ENCODE measurements at places on chromosomes 2 and 18.

GRCh38 chr2:111948832-111949231, 50.4 kb downstream of the MERTK start:
- DNase-seq, result no peak

DNA sequence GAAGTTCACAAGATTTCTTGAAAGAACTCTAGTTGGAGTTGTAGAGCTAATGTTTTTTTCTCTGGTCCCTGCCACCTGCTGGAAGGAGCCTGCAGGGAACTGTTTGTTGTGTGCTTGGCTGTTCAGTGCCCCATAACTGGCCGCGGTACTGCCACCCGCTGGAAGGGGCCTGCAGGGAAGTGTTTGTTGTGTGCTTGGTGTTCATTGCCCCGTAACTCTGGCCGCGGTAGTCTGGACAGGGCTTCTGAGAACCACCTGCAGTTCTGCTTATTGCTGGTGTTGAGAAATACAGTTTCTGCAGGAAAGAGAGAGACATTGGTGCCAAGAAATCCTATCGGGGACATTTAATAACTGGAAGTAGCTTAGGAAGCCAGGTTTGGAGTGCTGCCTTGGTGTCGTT, 58.1 kb downstream of the AGAP1 start:
- DNase-seq, result no peak

DNA sequence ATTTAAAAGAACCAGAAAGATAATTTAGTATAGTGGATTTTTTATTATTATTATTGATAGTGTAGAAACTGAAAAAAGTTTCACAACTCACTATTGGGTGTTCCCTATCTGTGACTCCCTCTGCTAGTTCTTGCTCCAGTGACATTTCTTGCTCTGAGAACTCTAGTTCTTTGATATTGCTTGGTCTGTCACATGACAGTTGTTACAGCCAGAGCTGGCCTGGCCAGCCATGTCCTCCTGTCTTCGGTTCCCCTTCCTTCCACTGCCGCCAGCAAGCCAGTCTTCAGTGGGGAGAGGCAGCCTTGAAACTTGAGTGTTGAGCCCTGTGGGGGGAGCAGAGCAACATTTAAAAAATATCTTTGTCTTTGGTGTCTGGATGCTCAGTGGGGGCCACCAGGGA, 7.6 kb upstream of the THOC1 start:
- DNase-seq, result no peak

GRCh38 chr2:196404276-196404675, 232.9 kb upstream of the STK17B start:
- DNase-seq, result no peak

GRCh38 chr18:62384610-62385097, 59.5 kb downstream of the TNFRSF11A start:
- no peak for DNase-seq

DNA sequence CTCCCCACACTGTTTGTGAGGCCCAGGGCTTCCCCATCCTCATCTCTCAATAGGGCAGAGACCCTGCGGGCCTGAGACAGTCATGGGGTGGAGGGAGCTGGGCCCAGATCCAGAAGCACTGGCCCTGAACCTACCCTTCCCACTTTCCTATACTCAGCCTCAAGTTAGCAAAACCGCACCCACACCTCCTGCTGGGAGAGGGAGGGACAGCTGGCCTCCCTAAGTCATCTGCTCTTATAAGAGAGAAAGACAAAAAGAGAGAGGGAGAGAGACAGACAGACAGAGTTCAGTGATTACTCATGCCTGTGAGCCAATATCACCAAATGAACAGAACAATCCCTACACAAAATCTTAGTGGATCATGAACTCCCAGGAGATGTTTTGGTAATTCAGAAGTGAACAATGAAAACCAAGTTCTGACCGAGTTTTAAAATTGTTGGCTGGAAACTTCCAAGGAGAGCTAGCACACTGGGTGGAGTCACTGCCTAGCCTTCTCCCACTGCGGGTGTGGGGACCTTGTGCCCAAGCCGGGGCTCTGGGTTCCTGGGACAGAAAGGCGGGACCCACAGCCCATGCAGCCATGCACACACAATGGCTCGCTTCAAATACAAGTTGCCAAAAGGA, 130.5 kb downstream of the PXDN start:
- no peak for DNase-seq

DNA sequence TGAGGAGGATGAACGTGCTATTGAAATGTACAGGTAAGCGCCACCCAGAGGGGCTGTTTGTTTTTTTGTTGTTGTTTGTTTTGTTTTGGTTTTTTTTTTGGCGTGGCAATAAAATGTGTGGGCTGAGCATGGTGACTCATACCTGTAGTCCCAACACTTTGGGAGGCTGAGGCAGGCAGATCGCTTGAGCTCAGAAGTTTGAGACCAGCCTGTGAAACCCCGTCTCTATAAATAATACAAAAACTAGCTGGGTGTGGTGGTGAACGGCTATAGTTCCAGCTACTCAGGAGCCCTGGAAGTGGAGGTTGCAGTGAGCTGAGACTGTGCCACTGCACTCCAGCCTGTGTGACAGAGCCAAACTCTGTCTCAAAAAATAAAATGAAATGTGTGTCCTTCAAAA, 6.2 kb downstream of the PDCL3 start:
- DNase-seq, result no peak

DNA sequence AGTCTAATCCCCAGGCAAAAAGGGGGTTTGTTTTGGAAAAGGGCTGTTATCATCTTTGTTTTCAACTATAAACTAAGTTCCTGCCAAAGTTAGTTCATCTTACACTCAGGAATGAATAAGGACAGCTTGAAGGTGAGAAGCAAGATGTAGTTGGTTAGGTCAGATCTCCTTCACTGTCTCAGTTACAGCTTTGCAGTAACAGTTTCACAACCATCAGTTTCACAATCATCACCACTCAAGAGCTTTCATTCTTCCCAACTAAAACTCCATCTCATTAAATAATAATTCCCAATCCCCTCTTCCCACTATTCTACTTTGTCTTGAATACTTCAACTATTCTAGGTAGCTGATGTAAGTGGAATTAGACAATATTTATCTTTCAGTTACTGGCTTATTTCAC, 200.9 kb downstream of the NYAP2 start:
- DNase-seq, result no peak

GRCh38 chr2:24871852-24872333, 48.1 kb downstream of the ADCY3 start:
- no peak for DNase-seq

DNA sequence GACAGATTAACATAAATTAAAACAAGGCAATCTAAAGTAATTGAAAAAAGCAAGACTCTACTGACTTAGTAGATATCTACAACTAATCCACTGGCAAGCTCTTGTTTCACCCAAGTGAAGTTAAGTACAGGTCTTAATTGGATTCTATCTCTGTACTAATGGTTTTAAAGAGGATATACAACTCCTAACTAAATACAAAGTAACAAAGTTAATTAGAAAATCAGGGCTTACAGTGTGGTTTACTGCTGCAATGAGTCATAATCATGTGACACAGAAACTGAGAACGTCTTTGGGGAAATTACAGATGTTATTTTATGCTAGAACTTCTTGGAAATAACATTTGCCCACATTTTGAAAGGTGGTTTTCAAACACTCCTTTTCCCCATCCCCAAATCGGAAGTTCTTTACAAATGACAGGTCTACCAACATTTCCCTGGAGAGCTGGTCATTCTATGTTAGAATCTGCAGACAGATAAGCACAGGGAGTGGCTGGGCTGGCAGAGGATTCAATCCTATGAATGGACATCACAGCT, 245.3 kb downstream of the STK39 start:
- DNase-seq, result no peak

DNA sequence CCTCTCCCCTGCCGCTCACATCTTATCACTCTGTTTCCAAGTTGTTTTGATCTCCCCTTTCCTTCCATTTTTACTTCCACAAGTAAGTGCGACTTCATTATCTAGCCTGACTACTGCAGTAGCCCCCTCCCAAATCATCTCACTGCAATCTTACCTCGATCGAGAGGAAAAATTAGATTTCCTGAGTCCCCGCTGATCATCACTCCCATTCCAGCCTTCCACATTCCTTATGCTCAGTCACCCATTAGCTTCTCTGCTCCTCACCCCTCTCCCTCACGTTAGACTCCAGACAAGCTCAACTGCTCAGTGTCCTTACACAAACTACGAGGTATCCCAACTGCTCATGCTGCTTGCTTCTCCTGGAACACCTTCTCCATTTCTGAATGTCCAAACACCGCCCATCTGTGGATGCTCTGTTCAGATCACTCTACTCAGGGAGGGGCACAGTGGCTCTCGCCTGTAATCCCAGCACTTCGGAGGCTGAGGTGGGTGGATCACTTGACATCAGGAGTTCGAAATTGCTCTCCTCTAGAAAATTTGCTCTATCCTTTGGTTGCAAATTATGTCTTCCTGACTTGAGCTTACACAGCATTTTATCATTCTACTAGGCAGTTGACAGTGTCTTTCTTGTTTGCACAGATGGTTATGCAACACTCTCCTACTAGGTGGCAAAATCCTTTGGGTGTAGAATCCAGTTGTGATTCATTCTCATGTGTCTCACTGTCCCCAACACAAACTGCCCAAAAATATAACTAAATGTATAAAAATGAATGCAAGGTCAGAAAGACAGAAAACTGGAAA, 96.5 kb downstream of the INO80D start:
- no peak for DNase-seq

- no peak for DNase-seq
Observed at GRCh38 chr18:71025505-71026225, 736.8 kb downstream of the SOCS6 start.

- DNase-seq, result peak; percentile 15
Observed at GRCh38 chr2:47259829-47260228, 104.7 kb upstream of the STPG4 start.

- DNase-seq, result no peak
Observed at GRCh38 chr2:10195278-10196109, 73.0 kb downstream of the RRM2 start.

DNA sequence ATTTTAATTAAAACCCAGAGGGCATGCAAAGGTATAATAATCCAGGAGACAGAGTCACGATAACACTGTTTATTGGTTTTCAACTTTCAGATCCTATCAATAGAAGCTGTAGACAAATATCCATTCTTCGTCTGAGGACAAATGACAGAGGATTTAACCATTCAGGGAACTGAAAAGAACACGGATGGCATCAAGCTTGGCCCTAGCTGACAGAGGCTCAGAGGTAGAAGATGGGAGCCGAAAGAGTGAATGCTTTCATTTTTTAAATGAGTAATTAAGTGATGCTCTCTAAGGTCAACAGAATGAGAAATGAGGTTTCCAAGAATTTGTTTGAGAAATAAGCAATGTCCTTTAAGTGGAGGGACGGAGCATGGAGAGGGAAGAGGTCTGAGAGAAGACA, 62.1 kb downstream of the BCL2 start:
- no peak for DNase-seq

DNA sequence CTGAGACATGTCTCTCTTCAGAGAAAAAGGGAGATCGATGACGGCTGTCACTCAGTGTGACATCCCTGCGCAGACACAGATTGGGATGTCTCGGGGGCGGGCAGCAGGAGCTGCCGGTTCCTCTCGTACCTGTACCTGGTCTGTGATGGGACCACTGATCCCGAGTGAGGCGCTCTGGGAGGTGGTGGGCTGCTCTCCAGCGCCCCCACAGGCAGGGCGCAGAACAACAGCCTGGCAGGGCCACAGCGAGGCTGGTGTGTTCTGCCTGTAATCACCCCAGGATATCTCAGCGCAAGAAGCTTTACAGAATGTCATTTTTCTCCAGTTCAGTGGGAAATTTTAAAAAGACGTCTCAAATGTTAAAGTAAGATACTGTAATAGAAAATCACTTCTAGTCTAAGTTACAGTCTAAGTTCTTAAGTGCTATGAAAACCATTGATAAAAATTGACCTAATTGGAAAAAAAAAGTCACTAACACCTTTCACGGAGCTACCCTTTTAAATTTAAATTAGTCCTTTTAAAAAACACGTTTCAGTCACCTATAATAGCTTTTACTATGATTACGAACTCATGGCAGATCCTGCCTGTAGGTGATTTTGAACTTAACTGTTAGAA, 189.8 kb downstream of the SNTG2 start:
- peak; percentile 3 for DNase-seq

- DNase-seq, result no peak
Observed at GRCh38 chr2:225091336-225091735, 49.1 kb upstream of the DOCK10 start.

DNA sequence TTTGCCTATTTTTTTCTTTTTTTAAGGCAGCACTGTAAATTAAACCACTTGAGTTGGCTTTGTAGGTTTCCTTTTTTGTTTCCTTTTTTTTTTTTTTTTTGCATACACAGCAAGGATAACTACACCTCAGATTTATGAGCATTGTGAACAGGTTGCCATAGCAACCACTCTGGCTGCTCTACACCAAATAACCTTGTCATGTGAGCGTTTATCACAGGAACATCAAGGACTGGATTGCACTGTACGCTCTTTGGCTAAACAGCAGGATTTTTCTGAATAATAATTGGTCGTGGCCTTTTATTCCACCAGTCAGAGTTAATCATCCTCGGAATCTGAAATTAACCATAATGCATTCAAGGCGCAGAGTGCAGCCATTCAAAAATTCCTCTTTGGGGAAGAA, 199.1 kb upstream of the SLC14A2 start:
- no peak for DNase-seq

GRCh38 chr2:47569658-47570475, 166.9 kb downstream of the MSH2 start:
- no peak for DNase-seq

DNA sequence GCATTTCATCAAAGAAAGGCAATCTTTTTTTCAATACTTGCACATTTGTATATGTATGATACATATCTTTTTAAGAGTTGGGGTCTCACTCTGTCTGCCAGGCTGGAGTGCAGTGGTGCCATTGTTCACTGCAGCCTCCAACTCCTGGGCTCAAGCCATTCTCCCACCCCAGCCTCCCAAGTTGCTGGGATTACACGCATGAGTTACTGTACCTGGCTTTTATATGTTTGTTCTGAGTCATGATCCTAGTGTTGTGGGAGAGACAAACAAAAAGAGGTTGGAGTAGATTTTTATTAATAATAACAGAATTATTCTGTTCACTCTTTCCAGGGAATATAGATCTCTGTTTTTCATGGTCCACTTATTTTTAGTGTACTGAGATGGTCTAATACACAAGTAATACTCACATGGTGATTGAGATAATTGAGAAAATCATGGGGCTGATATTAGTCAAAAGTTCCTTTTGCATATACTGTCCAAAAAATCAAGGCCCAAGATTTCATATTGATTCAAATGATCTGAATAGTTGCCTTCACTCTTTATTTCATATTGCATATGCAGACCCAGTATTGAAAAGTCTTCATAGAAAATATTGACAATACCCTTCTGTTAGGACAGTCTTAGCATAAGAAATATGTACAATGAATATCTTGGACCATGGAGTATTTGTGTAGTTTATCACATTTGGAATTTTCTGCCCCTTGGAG, 138.3 kb downstream of the FMNL2 start:
- no peak for DNase-seq

GRCh38 chr18:3578621-3579020, 128.6 kb downstream of the TGIF1 start:
- no peak for DNase-seq

Measured in AML-193 (cell line).